ENCODE measurements at places on chromosomes 16 and 17.

DNA sequence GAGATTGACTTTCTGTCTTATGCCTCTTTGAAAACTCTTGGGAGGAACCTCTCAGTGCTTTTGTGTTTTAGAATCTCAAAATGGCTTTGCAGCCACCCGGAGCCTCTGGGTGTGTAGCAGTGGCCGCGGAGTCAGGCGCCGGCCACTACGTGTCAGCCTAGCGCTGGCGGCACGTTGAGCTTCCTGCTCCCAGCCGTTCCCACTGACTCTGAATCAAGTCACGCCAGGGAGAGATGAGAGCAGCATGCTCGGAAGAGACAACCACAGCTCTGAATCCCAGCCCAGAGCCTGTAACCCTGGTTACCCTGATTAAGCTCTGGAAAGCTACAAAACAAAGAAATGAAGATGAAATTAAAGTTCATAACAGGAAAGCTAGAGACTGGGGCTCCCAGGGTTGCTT is 97.4 kb upstream of the CACNG5 start:
- DNase-seq, result no peak

- DNase-seq, result no peak
Measured at GRCh38 chr17:41690497-41690896, 1.8 kb downstream of the EIF1 start.

- DNase-seq, result no peak
Measured at GRCh38 chr16:1297018-1297696, 12.3 kb upstream of the UBE2I start.

DNA sequence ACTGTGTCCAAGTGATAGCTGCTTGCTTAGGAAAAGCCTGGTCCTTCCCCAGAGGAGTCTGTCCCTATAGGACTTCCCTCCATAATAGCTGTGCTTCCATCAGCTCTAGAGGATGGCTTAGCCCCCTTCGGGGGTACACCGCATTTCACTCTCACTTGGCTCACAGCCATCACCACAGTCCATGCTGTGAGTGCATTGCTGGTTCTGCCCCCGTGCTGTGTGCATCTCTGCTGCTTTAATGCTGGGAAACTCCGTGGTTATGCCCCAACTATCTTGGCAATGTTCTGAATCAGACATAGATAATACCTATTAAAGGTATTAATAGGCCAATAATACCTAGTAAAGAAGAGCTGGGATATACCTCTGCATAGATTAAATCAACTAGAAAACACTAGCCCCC is 58.3 kb downstream of the SIAH1 start:
- no peak for DNase-seq

GRCh38 chr17:43410557-43411368 is 12.0 kb downstream of the ARL4D start:
- DNase-seq, result no peak

- no peak for DNase-seq
Measured at GRCh38 chr17:21210411-21211076, 3.4 kb downstream of the TMEM11 start.

- DNase-seq, result no peak
Measured at GRCh38 chr16:54647725-54648221, 282.9 kb upstream of the IRX5 start.

DNA sequence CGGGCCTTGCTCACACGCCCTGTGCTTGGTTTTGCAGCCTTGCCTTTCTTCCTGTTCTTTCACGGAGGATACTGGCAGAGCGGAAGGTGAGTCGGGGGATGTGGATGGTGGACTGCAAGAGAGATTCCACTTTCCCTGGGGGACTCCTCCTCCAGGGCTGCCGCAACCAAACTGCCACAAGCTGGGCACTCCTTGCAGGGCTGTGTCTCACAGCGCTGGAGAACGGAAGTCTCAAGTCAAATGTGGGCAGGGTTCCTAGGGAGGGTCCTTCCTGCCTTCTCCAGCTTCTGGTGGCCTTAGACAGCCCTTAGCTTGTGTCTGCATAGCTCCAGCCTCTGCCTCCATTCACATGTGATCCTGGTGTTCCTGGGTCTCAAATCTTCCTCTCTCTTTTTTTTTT is 11.4 kb upstream of the BIRC5 start:
- DNase-seq, result no peak

- no peak for DNase-seq
Measured at GRCh38 chr16:4391631-4392381, 20.2 kb downstream of the VASN start.

- no peak for DNase-seq
Measured at GRCh38 chr17:14940108-14940937, 324.8 kb downstream of the PMP22 start.

- DNase-seq, result no peak
Measured at GRCh38 chr16:87076950-87077749, 240.0 kb downstream of the C16orf95 start.

DNA sequence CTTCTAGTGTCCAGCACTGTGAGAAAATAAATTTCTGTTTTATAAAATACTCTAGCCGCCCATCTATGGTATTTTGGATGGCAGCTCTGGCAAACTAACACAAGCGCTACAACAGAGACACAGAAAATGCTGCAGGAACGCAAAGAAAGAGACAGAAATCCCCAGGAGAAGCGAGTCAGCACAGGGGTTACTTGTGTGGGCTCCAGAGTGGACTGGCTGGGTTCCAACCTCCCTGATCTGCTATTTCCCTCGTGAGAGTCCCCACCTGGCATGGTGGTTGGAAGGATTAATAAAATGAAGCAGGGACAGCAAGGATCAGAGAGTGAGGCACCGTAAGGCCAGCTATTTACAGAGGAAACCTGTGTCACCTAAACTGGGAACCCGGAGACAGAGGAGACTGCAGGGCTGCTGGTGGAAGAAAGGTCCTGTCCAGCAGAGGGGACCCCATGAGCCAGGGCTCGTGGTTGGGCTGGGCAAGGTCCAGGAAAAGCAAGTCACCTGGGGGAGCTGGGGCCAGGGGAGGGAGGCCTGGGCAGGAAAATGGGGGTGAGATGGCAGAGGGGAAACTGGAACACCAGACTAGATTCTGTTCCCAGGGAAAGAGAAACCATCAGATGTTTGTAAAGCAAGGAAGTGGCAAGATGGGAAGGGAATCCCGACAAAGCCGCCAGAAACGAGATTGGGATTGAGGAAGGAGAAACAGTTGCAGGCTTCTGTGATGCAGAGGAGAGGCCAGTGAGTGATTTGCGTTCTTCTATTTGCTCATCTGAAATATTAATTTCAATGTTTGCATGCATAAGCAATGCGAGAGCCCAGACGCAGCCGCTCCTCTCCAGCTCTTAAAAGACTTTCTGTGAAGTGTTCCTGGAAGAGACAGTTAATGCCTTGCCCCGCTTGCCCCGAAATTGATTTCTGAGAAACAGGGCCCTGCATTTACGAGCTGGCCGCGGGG is 63.0 kb upstream of the TEKT3 start:
- no peak for DNase-seq

- no peak for DNase-seq
Measured at GRCh38 chr17:34368946-34369500, 6.0 kb upstream of the CCL1 start.

GRCh38 chr16:84914273-84914672 is 94.5 kb downstream of the CRISPLD2 start:
- DNase-seq, result no peak

DNA sequence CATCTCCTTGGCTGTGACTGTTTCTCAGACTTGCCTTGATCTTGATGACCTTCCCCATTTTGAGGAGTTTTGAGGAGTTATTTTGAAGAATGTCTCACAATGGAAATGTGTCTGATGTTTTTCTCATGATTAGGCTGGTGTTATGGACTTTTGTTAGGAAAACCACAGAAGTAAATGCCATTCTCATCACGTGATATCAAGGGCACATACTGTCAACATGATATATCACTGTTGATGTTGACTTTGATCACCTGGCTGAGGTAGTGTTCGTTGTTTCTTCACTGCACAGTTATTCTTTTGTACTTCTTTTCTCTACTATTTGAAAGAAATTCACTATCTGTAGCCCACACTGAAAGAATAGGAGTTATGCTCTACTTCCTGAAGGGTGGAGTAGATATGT is 194.7 kb upstream of the MPHOSPH6 start:
- DNase-seq, result no peak

GRCh38 chr16:66986559-66986958 is 1.8 kb upstream of the CES4A start:
- no peak for DNase-seq

DNA sequence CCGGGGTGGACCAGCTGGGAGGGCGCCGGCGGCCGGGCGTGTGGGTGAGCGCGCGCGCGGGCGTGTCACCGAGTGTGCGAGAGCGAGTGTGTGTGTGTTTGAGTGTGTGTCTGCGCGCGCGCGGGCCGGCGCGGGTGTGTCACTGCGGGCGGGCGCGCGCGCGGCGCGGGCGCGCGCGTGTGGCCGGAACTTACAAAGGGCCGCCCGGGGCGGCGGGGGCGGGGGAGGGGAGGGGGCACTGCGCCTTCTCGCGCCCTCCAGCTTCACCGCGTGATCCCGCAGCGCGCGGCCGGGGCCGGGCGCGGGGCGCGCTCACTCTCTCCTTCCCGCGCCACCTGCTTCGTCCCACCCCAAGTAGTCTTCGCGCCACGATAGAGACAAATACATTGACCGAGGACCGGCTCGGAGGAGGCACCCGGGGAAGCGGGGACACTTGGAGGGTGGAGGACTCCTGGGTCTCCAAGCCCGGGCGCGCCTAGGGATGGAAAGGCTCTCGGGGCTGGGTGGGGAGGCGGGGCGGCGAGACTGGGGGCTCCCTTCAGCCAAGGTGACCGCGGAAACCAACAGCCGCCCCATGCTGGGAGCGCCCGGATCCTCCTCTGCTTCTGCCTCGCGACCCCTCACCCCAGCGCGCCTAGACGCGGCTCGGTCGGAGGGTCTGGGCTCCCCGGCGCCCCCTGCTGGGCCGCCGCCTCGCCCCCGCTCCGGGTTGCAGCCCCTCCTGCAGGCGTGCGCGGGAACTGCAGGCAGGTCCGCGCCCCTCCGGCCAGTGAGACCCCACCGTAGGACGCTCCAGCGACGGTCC is at the start of gene SRCIN1:
Gene SRCIN1 (minus strand): TSS at position 112 of the 805 bp plus-strand sequence. CDS start 247 bp downstream, outside the sequence.
- DNase-seq, result peak; percentile 25

DNA sequence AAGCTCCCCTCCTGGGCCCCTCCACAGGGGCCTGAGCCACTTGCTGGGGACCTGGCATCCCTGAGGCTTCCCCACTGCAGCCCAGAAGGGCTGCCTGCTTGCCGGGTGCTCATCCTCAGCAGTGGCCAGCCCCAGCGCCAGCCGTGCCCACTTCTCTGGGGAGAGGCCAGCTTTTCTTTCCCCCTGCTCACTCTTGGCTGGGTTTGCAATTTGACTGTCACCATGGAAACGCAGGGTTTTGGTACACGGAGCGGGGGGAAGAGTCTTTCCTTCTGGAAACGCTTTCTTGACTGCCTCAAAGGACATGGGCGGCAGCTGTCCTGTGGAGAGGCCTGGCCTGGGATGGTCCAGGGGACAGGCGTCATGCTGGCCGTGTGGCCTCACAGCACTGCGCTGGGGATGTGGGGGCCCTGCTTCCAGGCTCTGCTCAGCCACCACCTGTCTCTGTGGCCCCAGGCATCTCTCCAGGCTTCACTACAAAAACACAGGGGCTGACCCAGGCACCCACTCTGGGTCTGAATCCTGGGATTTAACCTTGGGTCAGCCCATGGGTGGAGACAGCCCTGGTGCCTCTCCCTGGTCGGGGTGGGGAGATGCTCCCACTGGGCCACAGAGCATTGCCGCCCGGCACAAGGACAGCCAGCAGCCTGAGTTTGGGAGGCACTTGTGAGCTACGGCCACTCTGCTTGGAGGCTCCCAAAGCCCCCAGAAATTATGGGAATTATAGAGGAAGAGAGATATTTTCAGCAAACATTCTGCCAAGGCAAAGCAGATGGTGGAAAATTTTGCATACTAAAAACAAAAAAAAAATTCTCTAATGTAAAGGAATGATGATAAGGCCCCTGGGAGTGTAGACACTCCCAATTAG is 45.9 kb upstream of the DOC2B start:
- DNase-seq, result no peak

DNA sequence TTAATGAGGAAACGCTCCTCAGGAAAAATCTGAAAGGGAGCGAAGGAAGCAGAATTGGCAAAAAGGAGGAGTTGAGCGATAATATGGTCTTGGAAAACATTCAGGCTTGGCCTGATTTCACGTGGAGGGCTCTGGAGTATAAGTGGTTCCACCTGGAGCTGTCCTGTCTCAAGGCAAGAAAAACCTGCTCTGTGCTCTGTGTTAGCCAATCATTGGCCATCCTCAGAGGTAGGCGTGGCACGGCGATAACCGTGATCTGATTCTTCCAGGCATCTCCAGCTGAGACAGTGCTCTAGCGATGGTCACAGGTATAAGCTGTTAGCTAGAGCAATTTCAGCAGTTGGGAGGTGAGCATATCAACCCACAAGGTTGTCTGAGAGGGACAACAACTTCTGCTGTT is 450.5 kb upstream of the MAF start:
- no peak for DNase-seq

DNA sequence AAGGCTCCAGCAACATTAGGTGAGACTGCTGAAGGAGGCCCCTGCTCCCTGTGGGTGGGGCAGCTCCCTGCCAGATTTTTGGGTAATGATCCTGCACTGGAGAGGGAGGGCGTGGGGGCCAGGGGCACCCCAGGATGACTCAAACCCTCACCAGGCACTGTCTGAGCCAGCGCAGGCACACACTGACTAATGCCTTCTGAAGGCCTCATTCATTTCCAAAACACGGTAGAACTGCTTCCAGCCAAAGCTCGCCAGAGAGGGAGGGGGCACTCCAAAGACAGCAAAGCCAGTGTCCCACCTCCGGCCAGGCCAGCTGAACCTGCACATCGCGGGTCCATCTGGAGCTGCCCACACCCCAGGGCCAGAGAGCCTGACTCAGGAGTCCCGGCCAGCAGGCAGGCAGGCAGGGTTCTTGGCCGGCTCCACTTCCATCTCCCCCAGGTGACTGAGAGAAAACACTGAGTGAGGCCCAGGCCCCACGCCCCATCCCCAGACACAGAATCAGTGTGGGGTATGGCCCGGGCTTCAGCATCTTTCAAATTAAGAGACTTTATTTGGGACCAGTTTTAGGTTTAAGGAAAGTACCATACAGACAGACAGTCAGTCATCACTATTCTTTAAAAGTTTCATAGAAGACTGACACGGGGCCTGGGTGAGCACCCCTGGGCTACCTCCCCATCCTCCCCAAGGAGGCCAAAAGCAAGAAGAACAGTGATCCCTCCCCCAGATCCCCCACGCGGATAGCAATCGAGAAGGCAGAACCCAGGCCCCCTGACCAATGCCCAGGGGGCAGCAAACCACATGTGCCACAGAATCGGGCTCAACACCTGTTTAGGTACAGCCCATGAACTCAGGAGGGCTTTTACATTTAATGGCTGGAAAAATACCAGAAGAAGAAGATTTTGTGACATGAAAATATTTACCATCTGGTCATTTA is 2.3 kb downstream of the PIEZO1 start:
- no peak for DNase-seq

Data from activated CD8-positive, alpha-beta memory T cell treated with anti-CD3 and anti-CD28 coated beads for 1 hour (primary cell).